Right cardiac atrium (tissue), 5 donors: ENCODE measurements at places on chromosomes 5 and 9. TPM values are rescaled to one million over a fixed set of nuclear protein-coding genes. Genes with fewer than 3 reads are reported as not detected.
A peak's percentile ranks its signal among the peaks of the same experiment; 100 is the strongest.

- no peak for DNase-seq
Measured at GRCh38 chr9:19769213-19769612, 19.6 kb downstream of the SLC24A2 start.

GRCh38 chr9:92617195-92617813 is 52.6 kb downstream of the IPPK start:
- DNase-seq: no peak

DNA sequence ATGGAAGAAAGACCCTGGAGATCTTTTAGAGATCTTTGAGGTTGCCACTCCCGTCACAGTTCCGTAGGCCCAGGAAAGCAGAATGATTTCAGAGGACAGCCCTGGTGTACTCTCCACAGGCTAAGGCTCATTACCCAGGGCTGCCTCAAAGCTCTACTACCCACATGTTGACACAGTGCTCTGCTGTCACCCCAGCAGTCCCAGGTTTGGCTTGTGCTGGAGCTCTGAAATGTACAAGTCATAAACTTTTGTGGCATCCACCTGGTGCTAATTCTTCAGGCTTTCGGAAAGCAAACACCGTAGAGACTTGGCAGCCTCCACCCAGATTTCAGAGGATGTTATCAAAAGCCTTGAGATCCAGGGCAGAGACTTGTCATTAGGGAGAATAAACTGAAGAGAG is 136.5 kb downstream of the MTRR start:
- no peak for DNase-seq

GRCh38 chr9:14687042-14687719 is 6.1 kb downstream of the ZDHHC21 start:
- DNase-seq: peak; percentile 28

GRCh38 chr5:147483961-147484707 is 25.7 kb downstream of the DPYSL3 start:
- DNase-seq: peak; percentile 90

DNA sequence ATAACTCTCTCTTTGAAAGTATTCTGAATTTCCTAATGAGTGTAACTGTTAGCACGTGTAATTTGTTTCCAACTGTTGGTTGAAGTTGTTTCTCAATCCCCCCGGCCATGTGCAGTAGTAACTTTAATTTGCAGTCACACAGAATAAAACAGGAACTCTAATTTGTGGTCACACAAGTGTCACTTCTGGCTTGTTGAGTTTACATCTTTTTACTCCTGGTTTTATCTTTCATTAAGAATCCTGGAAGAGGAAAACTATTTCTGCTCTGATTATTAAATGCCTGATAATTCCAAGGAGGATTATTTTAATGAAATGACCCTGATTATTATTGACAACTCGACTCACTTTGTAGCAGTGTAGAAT is 1.2 kb downstream of the SCAMP1 start:
- no peak for DNase-seq

- DNase-seq: no peak
Measured at GRCh38 chr9:7879551-7880245, 80.1 kb upstream of the DMAC1 start.

Gene ZDHHC11
- 66.1 TPM for total RNA-seq

Gene OBP2B
- not detected for total RNA-seq

Gene IZUMO3
- not detected for total RNA-seq

Gene INSL6
- not detected for total RNA-seq

Gene FGF18
- 2.3 TPM for total RNA-seq

Gene ST6GALNAC4
- 26.3 TPM for total RNA-seq
